ENCODE measurements at places on chromosomes 2 and 18. TPM values are rescaled to one million over a fixed set of nuclear protein-coding genes. Genes with fewer than 3 reads are reported as not detected.
A peak's percentile ranks its signal among the peaks of the same experiment; 100 is the strongest.

DNA sequence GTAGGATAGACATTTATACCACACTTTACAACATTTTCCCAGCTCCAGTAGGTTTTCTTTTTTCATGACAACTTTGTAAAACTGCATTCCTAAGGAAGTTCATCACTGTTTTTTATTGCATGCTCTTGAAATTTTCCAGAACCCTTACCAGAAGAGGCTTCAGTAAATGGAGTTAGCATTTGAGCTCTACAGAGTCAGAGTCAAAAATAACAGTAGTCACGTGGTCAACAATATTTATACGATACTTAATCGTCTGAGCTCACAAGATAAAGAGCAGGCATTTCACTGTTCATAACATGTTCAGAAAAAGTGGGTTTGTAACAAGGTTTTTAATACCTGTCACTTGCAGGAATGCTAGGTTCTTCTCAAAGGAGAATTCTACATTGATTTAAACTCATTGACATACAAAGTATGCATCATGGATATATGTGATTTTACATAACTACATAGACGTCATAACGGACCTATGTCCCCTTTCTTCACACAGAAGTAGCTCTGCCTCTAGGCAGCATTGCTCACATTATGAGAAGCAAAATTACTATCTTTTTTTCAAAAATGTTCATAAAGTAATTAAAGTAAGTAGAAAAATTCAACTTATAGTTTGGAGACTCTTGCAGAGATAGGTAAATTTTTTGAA, 187.0 kb upstream of the COL3A1 start:
- H3K36me3 ChIP-seq: no peaks in the 10 kb centered on the region
- DNase-seq: no peak
- peak overlapping the region; percentile 39 for H3K27ac ChIP-seq
- H3K4me3 ChIP-seq: no peak overlapping the region

DNA sequence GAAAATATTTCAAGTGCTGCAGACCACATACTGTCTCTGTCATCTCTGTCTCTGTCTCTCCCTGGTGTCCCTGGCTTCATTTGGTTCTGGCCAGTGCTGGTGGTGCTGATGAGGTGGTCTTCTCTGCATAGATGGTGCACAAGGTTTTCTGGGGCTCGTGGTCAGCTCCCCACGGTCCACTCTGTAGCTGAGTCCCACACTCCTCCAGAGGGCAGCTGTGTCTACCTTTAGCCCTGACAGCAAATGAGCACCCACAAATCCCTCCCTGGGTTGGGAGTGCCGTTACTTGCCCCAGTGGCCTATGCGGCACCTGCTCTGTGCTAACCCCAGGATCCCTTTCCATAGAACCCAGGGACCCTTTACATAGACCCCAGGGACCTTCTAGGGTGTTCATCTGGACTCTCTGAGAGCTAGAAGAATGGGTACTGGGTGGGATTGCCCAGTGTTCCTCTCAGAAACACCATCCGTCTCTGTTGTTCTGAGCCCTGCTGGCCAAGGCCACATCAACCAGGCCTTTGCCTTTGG, 129.3 kb downstream of the CAPN13 start:
- H3K4me3 ChIP-seq: no peak overlapping the region
- H3K27me3 ChIP-seq: no peaks in the 10 kb centered on the region
- no peak overlapping the region for H3K27ac ChIP-seq
- DNase-seq: no peak
- no peaks in the 10 kb centered on the region for H3K4me1 ChIP-seq

Gene SAG
- not detected for total RNA-seq

GRCh38 chr2:180599804-180600203, 380.6 kb upstream of the UBE2E3 start:
- no peak for DNase-seq
- H3K4me3 ChIP-seq: no peak overlapping the region
- no peaks in the 10 kb centered on the region for H3K36me3 ChIP-seq

DNA sequence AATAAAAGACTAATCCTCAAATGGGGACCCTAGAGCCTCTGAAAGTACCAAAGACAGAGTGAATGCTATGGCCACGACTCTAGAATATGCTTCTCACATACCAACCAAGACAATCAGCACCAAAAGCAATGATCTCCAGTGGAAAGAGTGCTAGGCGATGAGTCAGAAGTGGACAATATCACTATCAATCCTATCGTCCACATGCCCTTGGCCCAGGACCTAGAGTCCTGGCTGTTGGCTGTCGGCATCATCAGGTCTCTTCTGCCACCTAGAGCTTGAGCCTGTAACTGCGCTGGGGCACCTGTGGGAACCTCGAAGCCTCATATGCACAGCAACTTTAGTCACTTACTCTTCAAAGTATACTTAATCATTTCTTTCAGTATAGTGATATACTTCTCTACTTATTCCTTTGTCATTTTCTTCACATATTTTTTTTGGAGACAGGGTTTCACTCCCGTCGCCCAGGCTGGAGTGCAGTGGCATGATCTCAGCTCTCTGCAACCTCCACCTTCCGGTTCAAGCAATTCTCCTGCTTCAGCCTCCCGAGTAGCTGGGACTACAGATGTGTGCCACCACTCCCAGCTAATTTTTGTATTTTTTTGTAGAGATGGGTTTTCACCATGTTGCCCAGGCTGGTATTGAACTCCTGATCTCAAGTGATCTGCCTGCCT, 29.7 kb downstream of the NOL10 start:
- no peaks in the 10 kb centered on the region for H3K4me1 ChIP-seq
- peaks cover 95% of the 10 kb centered on the region for H3K36me3 ChIP-seq
- H3K4me3 ChIP-seq: no peak overlapping the region
- no peaks in the 10 kb centered on the region for H3K27me3 ChIP-seq

Gene C2orf78
- total RNA-seq: not detected

Measured in lower lobe of right lung (tissue), 2 donors.